ENCODE measurements at places on chromosomes 1 and 21.

DNA sequence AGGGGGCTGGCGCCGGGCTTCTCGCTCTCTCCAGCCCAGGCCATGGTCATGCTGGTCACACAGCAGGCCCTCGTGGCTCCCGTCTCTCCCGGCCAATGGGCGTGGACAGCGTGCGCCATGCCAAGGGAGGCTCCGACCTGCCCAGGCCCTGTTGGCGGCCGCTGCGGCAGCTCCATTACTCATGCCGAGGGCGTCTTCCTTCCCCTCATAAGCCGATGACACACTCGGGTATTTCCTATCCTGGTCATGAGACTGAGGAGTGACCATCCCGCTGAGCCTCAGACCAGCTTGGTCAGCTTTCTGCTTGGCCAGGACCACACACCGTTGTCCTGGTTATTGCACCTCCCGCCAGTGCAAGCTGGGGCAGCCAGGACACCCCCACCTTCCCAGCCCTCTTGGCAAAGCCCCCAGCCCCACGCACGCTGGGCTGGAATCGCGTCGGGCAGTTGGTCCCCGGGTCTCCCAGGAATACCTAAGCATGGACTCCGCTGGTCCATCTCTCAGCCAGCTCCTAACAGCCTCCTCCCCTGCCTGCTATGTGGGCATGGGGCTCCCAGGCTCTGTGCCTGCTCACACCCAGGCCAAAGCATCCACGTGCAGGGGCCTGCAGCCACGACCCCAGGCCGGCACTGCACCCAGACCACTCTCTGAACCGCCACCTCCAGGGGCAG is 49.8 kb downstream of the ARHGEF16 start:
- no peak for ATAC-seq

- no peak for ATAC-seq
Observed at GRCh38 chr1:41924911-41925310, 6.2 kb upstream of the HIVEP3 start.

- peak; percentile 90 for ATAC-seq
Observed at GRCh38 chr1:84506002-84506728, at the start of the genes GNG5 and SPATA1. GNG5 (minus strand) TSS chr1:84506581; CDS start chr1:84506091, 490 bp downstream. SPATA1 (plus strand) TSS chr1:84506386; CDS start chr1:84516360, 9,974 bp downstream.

DNA sequence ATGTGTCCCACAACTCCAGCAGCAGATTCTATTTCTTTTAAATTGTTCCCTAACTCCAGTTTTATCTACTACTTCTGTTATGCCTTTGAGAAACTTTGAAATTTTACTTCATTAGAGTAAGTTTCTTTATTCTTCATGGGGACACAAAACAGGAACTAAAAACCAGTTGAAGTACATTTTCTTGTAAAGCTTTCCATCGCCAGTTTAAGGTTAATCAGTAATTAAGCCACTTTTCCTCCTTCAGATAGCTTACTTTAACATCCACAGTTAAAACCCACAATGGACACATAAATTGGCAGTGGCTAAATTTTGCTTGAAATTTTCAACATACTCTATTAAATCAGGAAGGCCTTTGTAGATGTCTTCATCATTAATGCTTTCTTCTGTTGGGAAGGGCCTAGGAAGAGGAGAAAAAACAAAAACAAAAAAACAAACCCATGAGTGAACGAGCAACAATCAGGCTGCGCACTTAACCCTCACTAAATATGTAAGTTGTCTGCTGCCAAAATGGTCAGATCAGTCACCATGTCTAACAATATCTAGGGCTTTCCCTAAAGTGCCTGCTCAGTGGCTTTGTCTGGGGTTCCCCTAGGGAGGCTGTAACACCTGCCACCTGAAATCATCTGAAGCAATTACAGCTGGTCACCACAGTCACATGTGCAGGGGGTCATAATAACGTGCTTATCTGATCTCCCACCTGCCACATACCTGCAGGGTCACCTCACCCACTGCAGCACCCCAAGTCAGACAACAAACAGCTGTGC is 187.9 kb downstream of the VAV3 start:
- peak; percentile 55 for ATAC-seq

DNA sequence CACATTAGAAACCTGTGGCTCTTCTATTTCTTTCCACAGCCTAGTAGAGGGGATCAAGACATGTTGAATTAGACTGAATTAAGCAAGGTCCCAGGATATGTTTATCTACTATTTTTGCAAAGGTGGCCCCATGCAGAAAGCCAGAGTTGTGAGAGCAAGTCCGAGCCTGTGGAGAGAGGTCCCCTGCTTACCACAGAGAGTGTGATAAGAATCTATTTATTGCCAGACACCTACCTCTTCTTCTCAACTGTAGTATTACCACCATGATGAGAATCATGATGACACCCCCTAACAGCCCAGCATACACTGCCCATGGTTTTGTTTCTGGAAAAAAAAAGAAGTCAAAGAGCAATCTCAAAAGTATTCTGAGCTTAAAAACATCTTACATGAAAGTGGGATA is 23.0 kb downstream of the SLAMF1 start:
- peak; percentile 9 for ATAC-seq

GRCh38 chr1:115063228-115063901 is 25.9 kb downstream of the TSPAN2 start:
- ATAC-seq = peak; percentile 69

- no peak for ATAC-seq
Observed at GRCh38 chr1:13728091-13728715, 28.2 kb downstream of the PRDM2 start.

DNA sequence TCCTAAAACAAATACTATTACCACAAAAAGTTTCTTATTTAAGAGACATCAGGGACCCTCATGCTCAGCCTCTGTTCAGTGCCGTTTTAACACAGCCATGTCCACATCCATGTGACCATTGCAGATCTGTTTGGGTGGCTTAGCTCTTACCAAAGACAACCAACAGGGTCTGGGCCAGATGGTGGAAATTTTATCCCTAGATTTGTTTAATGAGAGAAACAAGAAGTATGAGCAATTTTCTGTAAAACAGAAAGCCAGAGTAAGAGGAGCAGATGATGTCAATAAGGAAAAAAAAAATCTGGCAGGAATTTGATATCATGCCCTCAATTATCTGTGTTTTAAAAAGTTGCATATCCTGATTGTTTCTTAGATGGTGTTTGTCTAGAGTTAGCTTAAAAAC is 299.9 kb downstream of the TM2D1 start:
- no peak for ATAC-seq

DNA sequence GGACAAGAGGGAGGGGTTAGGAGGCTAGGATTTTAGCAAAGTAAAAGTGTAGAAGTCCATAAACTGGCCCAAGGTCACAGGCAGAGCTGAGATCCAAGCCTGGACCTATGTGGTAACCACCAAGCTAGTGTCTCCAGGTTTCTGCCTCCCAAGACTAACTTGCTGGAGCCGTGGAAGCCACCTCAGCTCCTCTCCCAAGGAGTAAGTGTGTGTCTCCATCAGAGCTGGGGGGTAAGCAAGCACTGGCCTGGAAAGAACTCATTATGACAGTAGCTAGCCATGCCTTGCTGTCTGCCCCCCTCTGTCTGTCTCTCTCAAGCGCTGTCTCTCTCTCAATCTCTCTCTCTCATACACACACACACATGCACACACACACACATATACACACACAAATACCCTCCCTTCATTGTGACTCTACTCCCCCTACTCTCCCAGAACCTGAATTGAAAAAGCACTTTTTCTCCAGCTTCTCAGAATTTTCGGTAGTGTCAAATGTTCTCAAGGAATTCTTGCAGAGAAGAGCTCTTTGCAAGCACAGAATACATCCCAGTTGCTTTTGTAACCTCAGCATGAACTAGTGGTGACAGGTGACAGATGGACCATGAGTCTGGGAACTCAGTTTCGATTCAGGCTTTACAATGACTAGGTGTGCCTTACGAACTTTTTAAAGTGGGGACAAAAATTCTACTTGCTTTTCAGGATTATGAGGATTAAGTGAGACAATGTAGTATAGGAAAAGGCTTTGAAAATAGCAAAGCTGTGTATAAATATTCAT is 238.0 kb upstream of the FGGY start:
- no peak for ATAC-seq

DNA sequence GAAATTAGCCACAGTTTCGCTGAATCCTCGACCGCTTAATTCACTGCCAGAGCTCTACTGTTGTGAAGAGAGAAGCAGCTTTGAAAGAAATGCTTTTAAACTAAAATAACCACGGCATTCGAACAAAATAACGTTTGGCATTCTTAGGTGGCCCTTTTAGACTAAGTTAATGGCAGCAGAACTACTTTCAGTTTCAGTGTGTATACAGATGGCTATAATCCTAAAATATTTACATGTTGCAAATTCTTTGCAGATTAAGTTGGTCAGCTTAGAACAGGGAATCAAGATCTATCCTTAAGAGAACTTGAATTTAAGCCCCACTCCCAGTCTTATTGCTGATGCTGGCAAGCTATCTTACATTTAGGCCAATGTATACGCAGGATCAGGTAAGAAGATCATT is 62.7 kb downstream of the ADSS2 start:
- ATAC-seq = no peak

Measured in activated CD4-positive, CD25-positive, alpha-beta regulatory T cell treated with anti-CD3 and anti-CD28 coated beads, Interleukin-2, amount 50 U/mL, for 24 hours (primary cell).